ENCODE measurements at places on chromosomes 7 and 10. TPM values are rescaled to one million over a fixed set of nuclear protein-coding genes. Genes with fewer than 3 reads are reported as not detected.

Gene IFIT1B
- not detected for total RNA-seq

Gene SLC16A9
- 0.08 TPM for total RNA-seq

Gene TMEM236
- 0.08 TPM for total RNA-seq

Gene MSRB2
- total RNA-seq, result 12.1 TPM

Gene HKDC1
- total RNA-seq, result 1.1 TPM

Gene TSPAN15
- total RNA-seq, result 4.7 TPM

Gene HOXA13
- total RNA-seq, result not detected

Gene NXPH1
- not detected for total RNA-seq

Gene ZNF775
- 6.4 TPM for total RNA-seq

Gene ZPBP
- total RNA-seq, result not detected

Gene EVX1
- total RNA-seq, result not detected

Gene PLXDC2
- total RNA-seq, result 1.0 TPM

Gene ATOH7
- total RNA-seq, result not detected

Gene OPALIN
- not detected for total RNA-seq

Gene NUP42
- 43.4 TPM for total RNA-seq
